ENCODE measurements at places on chromosomes 5 and 9.

DNA sequence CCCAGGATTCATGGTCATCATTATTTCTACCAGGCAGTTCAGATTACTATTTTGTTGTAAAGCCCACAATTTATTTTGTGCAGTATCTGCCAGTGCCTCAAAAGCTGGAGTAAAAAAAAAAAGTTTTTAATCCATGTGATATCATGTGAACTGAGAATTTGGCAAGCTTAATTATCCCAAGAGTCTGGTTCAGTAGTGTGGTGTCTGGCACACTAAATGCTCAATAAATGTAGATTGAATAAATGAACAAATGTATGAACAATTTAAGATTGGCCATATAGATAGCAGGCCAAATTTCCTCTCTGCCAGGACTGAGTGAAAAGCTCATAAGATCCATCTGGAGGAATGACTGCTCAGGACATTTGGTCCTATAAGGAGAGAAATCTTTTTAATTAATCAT lies 533.0 kb downstream of the TLE1 start:
- no peak for DNase-seq

DNA sequence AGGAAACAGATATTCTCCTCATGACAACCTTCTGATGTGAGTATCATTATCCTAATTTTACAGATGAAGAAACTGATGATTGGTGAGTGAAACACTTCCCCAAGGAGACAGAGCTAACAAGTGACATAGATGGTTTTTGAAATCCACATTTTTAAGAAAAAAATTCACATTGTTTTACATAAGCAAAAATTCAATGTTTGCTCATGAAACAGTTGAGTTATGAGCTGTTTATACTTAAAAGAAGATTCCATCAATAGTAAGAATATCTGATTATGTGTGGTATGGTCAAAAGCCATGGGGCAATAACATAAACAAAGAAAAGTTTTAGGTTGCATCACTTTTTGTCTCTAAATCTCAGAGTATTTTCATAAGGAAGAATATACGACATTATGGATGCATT lies 167.9 kb upstream of the PAPPA start:
- no peak for DNase-seq

- no peak for DNase-seq
These were observed 147.5 kb downstream of the CAVIN4 start for GRCh38 chr9:100725371-100725770.

GRCh38 chr9:19770973-19771372 lies 17.9 kb downstream of the SLC24A2 start:
- no peak for DNase-seq

DNA sequence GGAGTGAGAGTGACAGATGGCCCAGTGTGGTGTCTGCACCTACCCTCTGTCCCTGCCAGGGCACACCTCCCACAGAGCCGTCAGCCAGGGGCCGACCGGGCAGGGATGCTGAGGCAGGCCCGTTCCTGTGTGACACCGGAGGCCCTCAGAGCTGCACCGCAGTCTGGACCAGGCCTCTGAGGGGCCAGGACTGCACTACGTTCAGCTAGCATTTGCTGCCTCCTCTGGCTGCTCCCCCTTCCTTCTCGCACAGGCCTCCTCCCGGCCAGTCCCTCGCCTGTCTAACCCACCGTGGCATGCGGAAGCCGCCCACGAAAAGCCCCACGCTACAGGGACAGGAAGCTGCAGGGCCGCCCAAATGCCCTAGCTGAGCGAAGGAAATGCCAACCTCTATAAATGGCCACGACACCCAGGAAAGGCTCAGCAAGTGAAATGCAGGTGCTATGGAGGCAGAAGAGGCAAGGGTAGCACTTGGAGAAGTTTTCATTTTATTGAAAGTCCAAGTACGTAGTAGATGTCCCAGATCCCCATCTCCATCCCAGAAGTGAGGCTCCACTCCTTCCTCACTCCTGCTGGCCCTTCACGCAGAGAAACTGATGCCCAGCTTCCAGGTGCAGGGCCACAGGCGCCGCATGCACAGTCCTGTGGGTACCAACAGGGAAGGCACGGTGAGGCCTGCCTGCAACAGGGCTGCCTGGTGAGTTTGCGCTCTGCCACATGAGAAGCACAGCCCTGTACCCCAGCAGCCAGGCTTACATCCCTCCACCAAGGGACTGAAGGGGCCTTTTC lies 38.7 kb downstream of the MAPK9 start:
- DNase-seq: no peak

DNA sequence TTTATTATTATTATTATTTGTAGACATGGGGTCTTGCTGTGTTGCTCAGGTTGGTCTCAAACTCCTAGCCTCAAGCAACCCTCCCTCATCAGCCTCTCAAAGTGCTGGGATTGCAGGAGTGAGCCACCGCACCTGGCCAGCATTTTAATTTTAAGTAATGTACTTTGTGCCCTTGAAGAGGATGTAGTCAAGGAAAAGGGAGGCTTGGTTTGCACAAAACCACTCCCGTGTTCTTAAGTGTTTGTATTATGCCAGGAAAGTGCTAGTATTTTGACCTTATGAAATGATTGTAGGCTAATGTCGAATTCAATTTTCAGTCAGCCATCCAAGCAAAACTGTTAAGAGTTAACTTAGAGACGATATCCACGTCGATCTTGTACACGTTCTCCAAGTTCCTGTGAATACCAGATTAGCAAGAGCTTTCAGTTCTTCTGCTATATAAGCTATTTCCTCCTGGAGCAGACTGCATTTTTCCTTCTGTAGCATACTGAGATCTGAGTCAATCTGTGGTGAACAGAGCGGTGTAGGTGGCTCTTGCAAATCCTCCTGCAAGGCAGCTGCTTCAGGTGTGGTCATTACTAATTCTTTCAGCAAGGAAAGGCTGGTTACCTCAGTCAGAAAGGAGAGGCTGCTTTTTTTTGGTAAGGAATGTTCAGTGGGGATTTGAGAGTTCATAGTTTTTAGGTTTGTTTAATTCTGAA lies 23.7 kb downstream of the CCDC171 start:
- DNase-seq: no peak
